ENCODE measurements at places on chromosomes 1 and 21.
A peak's percentile ranks its signal among the peaks of the same experiment; 100 is the strongest.

DNA sequence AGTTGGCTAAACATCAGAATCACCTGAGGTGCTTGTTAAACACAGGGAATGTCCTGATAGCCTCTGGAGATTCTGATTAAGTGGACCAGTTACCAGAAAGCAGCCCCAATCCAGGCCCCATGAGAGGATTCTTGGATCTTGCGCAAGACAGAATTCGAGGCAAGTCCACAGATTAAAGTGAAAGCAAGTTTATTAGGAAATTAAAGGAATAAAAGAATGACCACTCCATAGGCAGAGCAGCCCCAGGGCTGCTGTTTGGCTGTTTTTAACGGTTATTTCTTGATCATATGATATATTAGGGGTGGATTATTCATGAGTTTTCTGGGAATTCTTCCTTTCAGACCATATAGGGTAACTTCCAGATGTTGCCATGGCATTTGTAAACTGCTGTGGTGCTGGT lies 176.2 kb downstream of the ROR1 start:
- DNase-seq, result no peak

DNA sequence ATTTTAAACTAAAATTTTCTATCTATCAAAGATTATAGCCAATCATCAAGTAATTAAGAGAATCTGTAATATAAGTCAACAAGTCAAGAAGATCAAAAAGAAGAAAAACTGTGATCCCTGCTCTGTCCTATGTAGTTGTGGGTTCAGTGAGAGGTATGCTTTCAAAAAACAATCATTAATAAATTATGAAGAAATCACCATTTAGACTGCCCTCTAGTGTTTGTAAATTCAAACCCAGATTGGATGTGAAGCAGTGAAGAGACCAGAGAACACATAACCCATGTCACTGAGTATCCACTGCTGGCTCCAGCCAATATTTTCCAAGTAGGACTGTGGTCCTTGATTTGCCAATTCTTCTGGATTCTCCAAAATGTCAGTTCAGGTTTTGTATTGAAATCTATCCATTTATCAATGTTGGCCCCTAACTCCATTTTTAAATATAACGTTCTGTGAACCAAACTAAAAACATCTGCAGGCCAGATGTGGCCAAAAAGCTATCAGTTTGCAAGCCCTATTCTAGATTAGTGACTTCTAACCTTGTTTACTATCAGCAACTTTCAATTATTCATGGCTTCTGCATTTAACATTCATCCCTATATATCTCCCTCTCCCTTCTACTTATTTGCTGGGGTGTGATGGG lies 467.5 kb upstream of the CXADR start:
- no peak for DNase-seq

GRCh38 chr1:77504986-77505385 lies 177.5 kb downstream of the ZZZ3 start:
- peak; percentile 14 for DNase-seq

DNA sequence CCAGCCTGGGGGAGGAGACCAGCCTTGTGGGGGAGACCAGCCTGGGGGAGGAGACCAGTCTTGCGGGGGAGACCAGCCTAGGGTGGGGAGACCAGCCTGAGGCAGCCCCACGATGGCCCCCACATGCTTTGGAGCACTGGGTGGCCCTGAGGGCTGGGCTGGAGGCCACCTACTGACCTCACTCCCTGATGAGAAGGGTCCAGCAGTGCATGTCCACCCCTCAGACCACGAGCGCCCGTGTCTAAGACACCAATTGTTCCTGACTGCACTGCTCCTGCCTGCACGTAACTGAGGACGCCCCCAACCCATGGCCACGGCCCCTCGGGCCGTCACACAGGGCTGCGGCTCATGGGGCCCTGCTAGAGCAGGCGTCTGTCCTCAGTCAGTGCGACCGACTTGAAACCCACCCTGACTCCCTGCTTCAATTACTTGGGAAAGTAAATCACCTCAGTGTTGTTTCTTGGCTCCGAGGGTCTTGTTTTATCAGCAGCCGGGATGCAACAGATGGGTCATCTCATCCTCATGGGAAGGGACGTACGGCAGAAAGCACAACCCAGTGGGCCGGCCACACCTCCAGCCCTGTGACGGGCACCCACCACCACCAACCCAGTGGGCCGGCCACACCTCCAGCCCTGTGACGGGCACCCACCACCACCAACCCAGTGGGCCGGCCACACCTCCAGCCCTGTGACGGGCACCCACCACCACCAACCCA lies at the start of gene SPATC1L:
TSS of gene SPATC1L (minus strand) at position 550 of the 715 bp plus-strand sequence. CDS start 1,643 bp downstream, outside the sequence.
- peak; percentile 78 for DNase-seq

DNA sequence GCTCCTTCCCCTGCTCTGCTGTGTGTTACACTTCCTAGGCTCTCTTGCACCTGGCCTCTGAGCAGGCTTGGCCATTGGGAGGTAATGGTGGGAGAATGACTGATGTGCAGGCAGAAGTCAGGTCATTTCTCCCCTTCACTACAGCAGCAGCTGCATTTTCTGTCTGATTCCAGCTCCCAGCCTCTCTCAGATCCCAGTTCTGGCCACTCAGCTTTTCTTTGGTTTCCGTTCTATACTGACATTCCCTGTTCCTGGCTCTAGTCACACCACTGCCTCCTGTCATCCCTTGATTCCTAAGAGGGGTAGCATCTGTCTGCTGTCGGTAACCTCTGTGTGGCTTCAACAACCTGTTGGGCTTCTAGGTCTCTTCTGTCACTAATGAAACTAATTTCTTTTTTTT lies 127.7 kb upstream of the HOOK1 start:
- no peak for DNase-seq

DNA sequence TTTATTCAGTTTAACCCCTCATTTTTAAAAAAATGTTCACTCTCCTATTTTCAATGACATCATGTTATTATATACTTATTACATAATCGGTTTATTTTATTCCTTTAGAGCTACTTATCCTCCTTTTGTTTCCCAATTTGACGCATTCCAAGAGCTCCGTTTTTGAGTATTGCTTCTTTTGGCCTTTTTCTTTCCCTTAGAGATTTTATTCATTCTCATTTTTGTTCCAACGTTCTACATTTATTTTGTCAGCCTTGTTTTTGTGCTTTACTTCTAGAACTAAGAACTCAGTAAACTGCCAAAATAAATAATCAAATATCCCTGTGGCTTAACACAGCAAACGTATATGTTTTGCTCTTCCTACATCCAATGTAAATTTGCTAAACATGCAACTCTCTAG lies 769.1 kb downstream of the NCAM2 start:
- no peak for DNase-seq

- no peak for DNase-seq
These were observed 44.5 kb downstream of the PHTF1 start for GRCh38 chr1:113714606-113715269.

- no peak for DNase-seq
These were observed 5.8 kb downstream of the PTGER3 start for GRCh38 chr1:71041806-71042205.

GRCh38 chr1:177448652-177449357 lies 278.0 kb downstream of the BRINP2 start:
- no peak for DNase-seq

- no peak for DNase-seq
These were observed 61.2 kb downstream of the EDARADD start for GRCh38 chr1:236455243-236455642.

DNA sequence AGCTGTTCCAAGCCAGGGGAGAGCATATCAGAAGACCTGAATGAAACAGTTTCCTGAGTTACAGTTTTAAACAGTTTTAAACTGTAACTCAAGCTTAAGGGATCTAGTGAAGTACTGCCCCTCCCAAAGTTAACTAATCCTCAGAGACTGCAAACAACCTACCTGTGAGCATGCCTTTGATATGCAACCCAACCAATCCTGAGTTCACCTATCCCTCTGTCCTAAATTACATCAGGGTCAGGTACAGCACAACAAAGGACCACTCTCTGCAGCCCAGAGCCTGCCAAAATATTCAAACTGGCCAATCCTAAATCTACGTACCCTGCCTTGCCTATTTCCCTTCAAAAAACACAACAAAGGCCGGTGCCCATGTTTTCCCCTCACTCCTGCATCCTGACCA lies 32.8 kb upstream of the RAVER2 start:
- DNase-seq, result no peak

Measured in GM10248 (cell line).